ENCODE measurements at places on chromosomes 2 and 18.

DNA sequence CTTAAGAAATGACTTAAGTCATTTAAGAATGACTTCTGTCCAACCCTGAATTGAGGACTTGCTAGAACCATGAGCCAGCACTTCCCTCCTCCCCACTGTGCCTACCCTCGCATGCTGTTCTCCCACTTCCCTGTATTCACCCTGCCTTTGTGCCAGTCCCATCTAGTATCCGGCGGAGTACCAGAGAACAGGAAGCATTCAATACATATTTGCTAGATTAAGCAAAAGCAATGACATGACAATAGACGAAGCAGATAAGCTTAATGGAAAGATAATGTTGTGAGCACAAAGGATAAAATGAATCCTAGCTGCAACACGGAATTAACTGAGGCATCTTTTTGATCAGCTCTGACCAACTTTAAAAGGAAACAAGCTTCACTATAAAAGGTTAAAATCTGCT lies 328.5 kb downstream of the TDRD15 start:
- no peak for DNase-seq

DNA sequence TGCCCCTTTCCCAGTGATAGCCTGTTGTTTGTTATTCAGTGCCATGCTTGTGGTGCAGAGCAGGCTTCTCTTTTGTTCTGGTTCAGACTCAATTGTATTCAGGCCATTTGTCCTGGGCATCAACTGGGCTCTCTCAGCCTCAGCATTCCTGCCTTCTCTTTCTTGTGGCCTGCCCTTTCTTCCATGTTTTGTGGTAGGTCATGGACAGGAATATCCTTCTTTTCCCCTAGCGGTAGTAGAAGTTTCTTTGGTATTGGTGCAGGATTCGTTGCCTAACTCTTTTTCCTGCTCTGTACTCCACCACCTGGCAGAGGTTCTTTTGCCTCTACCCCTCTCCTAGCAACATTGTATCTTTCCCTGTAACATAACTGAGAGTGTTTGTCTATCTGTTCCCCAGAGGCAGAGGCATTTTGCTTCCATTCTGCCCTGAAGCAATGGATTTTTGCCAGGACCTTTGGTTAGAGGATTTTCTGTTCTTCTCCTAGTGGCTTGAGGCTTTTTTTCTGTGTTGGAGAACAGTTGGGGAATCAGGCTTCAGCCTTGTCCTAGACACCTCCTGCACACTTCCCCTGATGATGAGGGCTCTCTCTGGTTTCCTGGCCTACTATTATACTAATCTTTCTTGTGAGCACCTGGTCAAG lies 68.5 kb downstream of the NCOA1 start:
- no peak for DNase-seq

- no peak for DNase-seq
These were observed 7.4 kb downstream of the NFATC1 start for GRCh38 chr18:79402977-79403722.

- peak; percentile 79 for DNase-seq
These were observed 68.3 kb downstream of the SPTBN1 start for GRCh38 chr2:54524226-54524991.
